ENCODE measurements at places on chromosomes 16 and 17.

GRCh38 chr17:34276826-34277225 lies 6.8 kb downstream of the CCL7 start:
- DNase-seq = no peak

GRCh38 chr17:33802349-33803198 lies 452.5 kb upstream of the CCL2 start:
- DNase-seq = no peak

GRCh38 chr17:74812109-74813009 lies 36.2 kb upstream of the NAT9 start:
- DNase-seq = no peak

- DNase-seq = no peak
Observed at GRCh38 chr16:47028767-47029377, 55.4 kb upstream of the DNAJA2 start.

GRCh38 chr16:19844945-19845641 lies 39.6 kb downstream of the GPRC5B start:
- DNase-seq = no peak

DNA sequence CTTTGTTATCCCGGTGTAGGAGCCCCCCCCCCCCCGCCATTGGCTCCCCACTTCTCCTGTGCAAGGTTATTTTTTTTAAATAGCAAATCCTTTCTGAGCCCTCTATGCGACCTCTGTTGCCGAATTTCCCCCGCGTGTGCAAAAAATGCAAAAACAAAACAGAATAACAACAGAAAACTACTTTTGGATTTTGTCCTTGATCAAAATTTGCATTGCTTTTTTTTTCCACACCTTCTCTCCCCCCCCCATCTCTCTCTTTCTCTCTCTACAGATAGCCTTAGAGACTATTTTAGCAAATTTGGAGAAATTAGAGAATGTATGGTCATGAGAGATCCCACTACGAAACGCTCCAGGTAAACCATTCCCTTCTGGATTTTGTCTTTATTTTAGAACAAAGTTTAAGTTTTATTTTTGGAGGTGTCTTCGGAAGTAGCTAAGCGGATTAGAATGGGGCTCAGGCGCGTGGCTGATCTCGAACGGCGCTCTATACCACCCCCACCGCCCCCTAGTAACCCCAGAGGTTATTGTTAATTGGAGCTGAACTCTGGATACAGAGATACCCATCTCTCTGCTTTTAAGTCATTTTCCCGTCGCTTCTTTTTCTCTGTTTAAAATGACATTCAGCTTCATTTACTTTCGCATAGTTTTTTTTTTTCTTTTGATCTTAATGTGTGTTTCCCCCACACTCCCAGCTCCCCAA lies 1.0 kb downstream of the MSI2 start:
- DNase-seq = no peak

DNA sequence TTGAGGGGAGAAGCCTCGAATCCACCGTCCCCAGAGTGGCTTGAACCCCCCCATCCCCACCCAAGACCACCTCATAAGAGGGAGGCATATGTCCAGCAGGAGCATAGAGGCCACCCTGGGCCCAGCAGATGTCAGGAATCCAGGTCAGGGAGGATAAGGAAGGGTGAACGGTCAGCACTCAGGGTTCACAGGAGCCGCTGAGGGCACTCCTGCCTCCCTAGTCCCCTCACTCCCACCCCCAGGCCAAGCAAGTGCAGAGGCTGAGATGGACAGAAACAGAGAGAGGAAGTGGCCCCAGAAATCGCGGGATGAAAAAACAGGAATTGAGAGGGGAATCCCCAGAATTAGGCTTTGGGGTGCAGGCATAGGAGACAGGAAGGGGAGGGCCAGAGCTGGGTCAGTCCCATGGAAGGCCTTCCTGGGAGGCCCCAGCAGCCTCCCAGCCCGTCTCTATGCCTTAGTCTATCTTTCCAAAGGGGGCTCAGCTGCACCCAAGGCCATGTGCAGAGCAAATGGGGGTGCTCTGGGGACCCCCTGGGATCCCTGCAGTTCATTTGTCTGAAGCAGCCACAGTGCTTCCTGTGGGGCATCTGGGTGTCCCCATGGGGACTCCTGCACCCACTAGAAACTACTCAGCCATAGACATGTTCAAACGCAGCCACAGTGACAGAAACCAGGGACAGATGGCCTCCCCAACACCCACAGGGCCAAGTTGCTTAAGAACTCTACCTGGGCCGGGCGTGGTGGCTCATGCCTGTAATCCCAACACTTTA lies 1.7 kb downstream of the CMTM3 start:
- DNase-seq = no peak

DNA sequence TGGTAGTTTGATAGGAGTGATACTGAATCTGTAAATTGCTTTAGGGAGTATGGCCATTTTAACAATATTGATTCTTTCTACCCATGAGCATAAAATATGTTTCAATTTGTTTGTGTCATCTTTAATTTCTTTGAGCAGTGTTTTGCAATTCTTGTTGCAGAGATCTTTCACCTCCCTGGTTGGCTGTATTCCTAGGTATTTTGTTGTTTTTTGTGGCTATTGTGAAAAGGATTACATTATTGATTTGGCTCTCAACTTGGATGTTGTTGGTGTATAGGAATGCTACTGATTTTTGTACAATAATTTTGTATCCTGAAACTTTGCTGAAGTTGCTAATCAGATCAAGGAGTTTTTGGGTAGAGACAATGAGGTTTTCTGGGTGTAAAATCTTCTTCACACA lies 3.2 kb downstream of the KRTAP9-9 start:
- DNase-seq = no peak

DNA sequence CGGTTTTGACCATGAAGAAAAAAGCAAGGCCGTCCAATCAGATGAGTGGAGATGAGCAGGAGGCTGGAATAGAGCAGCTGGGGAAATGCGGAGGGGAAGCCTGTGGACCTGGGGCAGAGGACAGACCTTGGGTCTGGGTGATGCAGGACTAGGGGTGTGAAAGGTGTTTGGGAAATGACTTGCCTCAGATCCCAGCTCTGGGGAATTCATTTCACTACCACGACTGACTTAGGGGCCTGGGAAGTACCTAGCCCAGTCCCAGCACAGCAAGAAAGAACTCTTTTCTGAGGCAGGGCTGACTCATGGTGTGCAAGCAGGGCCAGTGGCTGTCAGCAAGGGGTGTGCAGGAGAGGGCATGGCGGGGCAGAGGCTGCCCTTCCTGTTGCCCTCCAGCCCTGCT lies 14.8 kb downstream of the DNAI2 start:
- no peak for DNase-seq

DNA sequence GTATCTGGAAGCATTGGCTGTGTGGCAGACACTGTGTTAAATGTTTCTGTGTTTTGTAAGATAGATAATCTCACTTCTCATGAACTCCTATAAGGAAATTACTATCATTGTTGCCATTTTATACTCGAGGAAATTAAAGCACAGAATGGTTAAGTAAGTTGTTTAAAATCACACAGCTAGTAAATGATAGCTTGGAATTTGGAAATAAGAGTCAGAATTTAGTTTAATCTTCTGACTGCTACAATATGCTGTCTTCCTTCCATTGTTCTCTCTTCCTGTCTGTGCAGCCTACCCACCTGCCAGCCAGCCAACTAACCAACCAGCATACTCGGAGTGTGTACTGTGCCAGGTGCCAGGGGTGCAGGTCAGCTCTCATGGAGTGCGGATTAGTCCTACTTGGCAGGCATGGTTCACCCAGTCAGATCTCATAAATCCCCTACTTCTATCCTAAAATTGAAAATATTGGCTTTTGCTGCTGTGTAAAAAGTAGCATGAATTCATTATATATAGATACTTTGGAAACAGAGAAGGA lies 79.9 kb upstream of the LGALS9 start:
- no peak for DNase-seq

- DNase-seq = no peak
Observed at GRCh38 chr17:72420775-72421127, 299.9 kb downstream of the SOX9 start.

DNA sequence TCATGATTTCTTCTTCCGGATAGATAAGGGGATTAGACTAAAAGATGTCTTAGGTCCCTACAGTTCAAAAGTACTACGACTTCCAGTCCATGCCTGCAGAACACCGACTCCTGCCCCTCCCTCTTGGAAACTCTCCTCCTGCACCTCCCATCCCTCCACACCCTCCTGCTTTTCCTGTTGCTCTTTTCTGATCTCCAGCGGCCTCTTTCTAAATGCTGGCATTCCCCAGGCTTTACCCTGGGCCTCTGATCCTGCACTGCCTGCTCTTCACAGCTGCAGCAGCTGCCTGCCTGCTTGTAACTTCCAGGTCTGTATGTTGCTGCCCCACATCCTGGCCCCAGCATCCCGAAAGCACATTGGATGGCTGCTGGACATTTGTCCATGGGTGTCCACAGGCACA lies 154.2 kb downstream of the KCNJ12 start:
- no peak for DNase-seq

DNA sequence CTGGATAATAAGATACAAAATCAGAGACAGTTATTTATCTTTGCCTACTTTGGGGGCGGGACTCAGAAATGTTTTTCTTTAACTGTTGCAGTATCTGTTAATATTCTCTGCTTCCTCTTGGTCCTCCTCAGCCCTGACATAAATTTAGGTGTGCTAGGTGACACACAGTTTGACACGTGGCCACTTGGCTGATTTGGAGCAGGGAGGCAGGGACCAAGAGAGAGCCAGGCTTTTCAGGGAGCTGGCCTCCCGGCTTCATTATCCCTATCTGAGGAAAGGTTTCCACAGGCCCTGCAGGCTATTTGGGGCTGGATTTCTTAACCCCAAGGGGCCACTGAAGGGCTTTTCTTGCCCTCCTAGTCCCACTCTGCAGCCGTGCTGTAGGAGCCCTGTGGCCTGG lies 20.1 kb upstream of the NAT9 start:
- no peak for DNase-seq

All from NK-92 treated with Interleukin-12 subunit alpha and Interleukin-12 subunit beta, amount 100 ng/mL, for 24 hours (cell line).